ENCODE measurements at places on chromosomes 16 and 17.
A peak's percentile ranks its signal among the peaks of the same experiment; 100 is the strongest.

- no peak for DNase-seq
These were observed 76.5 kb upstream of the ATP2A3 start for GRCh38 chr17:4040784-4041183.

GRCh38 chr17:75778861-75779249, 5.8 kb upstream of the UNK start:
- DNase-seq = no peak

DNA sequence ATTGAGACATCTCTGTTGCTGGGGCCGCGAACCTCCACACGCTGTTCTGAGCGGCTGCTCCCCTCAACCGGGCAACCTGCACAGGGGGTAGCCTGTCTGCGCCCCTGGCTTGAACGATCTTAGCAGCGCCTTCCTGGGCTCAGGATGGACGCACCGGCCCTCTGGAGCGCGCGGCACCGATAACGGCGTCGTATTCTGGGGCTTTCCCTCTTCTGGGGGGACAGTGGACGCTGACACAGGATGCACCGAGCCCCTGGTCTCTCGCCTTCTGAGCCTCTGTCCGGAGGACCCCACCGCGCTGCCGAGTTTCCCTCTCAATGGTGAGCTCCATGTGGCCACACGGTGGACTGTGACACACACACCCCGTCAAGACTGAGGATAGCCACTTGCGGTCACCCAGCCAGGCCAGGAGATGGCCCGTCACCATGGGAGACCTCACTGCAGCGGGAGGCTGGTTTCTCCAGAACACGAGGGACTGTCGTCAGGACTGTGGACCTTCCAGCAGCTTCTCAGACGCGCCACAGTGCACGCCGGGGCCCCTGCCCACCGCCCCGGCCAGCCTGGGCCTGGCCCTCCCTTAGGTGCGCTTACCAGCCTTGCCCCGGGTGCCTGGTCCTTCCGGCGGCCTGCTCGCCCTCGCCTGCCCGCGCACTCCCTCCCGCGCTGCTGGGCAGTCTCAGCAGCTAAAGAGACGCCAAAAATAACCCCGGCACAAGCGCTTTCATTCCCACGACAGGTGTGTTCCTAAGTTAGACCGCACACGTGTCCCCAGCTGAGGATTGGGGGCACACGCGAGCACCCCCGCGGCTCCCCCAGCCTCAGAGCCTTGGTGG, 30.0 kb upstream of the PABPN1L start:
- DNase-seq = no peak

DNA sequence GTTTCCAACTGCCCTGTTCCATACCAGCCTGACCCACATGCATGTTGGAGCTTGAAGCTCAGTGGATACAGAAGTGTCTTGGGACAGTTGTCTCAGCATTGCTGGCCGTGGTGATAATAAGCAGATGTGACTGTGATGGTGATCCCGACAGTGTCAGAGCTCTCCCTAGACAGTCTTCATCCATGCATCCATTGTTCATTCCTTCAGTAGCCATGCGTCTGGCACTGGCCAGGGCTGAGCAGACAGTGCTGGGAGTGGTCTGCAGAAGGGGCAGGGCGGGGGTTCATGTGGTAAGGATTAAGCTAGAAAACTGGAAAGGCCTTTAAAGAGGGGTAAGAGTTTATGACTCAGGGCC, 68.1 kb downstream of the GNAO1 start:
- no peak for DNase-seq

- no peak for DNase-seq
These were observed 4.4 kb downstream of the TAOK2 start for GRCh38 chr16:29978081-29978480.

- no peak for DNase-seq
These were observed 38.8 kb downstream of the TMC6 start for GRCh38 chr17:78089576-78090281.

DNA sequence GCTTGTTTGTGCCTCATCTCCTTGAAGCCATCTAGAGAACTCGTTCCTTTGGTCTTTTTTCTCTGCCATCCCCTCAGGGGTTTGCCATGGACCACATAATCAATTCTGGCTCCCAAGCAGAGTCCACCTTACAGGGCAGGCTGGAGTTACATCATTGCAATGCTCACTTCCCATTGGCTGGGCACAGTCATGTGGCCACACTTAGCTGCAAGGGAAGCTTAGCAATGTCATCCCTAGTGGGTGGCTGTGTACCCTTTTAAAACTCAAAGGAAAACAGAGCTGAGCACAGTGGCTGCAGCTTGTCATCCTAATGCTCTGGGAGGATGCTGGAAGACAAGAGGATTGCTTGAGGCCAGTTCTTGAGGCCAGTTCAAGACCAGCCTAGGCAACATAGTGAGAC, 41.9 kb upstream of the POLR3E start:
- no peak for DNase-seq

GRCh38 chr16:69201787-69202186, 14.8 kb downstream of the SNTB2 start:
- DNase-seq = no peak

GRCh38 chr17:48728232-48729231, at the start of gene HOXB13:
Gene HOXB13, minus strand, starts transcription at chr17:48728750. Its CDS starts 157 bp downstream, at chr17:48728593.
- DNase-seq = no peak

DNA sequence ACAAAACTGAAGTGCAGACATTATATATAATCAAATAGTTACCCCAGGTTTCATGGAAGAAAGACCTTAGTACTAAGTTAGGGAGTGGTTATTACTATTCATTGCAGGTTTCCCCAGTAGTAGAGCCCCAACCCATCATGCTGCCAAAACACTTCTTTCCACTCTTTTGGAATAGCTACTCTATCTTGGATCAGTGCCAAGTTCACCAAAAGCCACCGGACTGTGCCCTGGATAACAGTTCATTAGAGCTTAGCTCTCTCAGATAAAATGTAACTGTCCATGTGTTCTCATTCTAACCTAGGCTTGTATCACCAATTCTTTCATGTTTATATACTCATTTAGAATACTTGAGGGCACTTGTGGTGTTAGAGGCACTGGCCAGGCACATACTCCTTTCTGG, 540.1 kb upstream of the C16orf82 start:
- no peak for DNase-seq

- no peak for DNase-seq
These were observed 25.5 kb downstream of the GRB7 start for GRCh38 chr17:39763051-39763820.

GRCh38 chr16:53542283-53542682, 39.3 kb upstream of the AKTIP start:
- peak; percentile 25 for DNase-seq

DNA sequence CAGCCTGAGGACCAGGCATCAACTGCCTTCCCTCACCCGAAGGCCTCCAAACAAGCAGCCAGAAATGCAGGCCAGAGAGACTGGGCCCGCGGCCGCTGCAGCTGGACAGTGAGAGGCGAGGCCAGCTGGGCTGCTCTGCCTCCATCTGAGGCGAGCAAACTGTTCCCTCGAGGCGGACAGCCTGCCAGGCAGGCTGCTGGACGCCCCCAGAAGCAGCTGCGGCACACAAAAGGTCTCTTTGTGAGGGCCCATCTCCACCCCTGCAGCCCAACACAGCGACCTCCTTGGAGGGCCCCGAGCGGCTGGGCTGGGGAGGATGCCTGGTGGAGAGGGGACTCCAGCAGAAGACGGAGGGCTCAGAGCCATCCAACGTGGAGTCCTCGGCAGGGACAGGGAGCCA, 4.7 kb downstream of the CORO7 start:
- no peak for DNase-seq

- DNase-seq = no peak
These were observed 38.3 kb upstream of the AKAP1 start for GRCh38 chr17:57046749-57047148.

DNA sequence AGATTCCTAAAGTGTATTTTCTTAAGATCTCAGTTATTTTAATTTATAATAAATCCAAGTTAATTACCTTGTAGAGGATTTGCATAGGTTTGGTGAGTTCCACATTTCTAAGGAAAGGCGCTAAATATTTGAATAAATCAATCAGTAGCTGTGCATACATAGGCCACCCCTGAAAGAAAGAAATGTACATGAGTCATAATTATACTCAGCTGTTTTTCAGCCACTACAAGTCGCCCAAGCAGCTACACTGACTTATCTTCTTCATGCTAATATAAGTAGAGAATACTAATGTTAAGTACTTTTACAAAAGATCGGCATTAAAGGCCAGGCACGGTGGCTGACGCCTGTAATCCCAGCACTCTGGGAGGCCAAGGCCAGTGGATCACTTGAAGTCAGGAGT, 14.9 kb downstream of the SETD6 start:
- DNase-seq = no peak

- no peak for DNase-seq
These were observed 24.1 kb upstream of the HOXB13 start for GRCh38 chr17:48752399-48753288.

DNA sequence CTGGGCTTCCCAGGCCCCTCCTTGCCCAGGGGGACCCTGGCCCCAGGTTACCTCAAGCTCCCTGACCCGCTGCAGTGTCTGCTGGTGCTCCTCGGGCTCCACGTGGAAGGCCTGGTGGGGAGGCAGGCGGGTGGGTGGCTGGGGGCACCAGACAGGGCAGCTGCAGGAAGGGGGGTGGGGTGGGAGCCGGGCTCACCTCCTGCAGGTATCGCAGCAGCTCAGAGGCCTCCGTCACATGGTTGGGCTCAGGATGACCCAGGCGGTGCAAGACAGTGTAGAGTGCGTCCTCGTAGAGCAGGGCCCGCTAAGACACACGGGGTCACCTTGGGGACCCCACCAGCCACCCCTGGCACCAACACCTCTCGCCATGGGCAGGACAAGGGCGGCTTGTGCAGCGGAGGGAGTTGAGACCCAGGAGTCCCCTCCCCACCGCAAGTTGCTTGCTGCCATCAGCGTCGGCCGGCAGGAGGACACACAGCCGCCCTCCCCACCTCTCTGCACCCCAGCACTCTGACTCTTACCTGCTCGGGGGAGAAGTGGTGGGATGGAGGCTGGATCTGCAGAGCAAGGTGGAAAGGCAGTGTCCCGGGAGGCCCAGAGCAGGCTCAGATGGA, 1.1 kb downstream of the UNC13D start:
- DNase-seq = no peak

GRCh38 chr16:68447653-68448359, 502 bp downstream of the SMPD3 start:
- DNase-seq = no peak

GRCh38 chr17:77640252-77640651, 318.3 kb upstream of the TNRC6C start:
- DNase-seq = no peak

- DNase-seq = no peak
These were observed 4.1 kb downstream of the KRABD2 start for GRCh38 chr17:8372422-8372821.

DNA sequence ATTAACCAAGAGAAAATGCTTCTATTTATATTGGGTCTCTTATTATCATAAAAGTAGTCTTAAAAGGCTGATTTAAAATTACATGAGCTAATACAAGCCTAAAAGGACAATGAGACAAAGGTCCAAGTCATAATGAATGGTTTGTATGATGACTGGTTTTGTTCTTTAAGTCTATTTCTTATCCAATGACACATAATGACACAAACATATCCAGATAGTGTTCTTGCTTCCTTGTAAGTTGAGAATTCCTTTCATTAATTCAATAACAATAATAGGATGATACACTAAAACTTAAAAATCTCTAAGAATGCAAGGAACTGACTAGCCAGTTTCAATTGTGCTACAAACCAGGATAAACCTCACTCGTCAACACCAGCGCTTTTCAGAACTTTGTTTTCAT, 244.1 kb downstream of the CEP112 start:
- DNase-seq = no peak

- peak; percentile 34 for DNase-seq
These were observed 10.0 kb downstream of the MMP15 start for GRCh38 chr16:58035356-58036170.

GRCh38 chr16:10881479-10882030, 4.6 kb downstream of the CIITA start:
- no peak for DNase-seq

- no peak for DNase-seq
These were observed 228.8 kb downstream of the CDH11 start for GRCh38 chr16:64892835-64893785.
